ENCODE measurements at places on chromosomes 6 and 20. TPM values are rescaled to one million over a fixed set of nuclear protein-coding genes. Genes with fewer than 3 reads are reported as not detected.

TGM3 gene
- not detected for total RNA-seq

VIP gene
- 0.16 TPM for total RNA-seq

LY6G6F gene
- not detected for total RNA-seq

HDGFL1 gene
- total RNA-seq = not detected

SUN5 gene
- total RNA-seq = not detected

PGC gene
- total RNA-seq = not detected

SYNDIG1 gene
- total RNA-seq = not detected

TMEM244 gene
- total RNA-seq = not detected

PSORS1C1 gene
- 8.1 TPM for total RNA-seq

KCNK16 gene
- total RNA-seq = not detected

COL19A1 gene
- total RNA-seq = not detected

DSP gene
- 59.2 TPM for total RNA-seq

KHDC1L gene
- not detected for total RNA-seq

BHLHE23 gene
- not detected for total RNA-seq

VSX1 gene
- not detected for total RNA-seq

All from bladder microvascular endothelial cell (primary cell).